ENCODE measurements at places on chromosomes 16 and 17. TPM values are rescaled to one million over a fixed set of nuclear protein-coding genes. Genes with fewer than 3 reads are reported as not detected.

GRCh38 chr16:27976990-27977389, 86.5 kb downstream of the GSG1L start:
- DNase-seq, result no peak
- H3K4me1 ChIP-seq, result no peaks in the 10 kb centered on the region
- H3K27me3 ChIP-seq, result no peaks in the 10 kb centered on the region
- no peak overlapping the region for H3K4me3 ChIP-seq

DNA sequence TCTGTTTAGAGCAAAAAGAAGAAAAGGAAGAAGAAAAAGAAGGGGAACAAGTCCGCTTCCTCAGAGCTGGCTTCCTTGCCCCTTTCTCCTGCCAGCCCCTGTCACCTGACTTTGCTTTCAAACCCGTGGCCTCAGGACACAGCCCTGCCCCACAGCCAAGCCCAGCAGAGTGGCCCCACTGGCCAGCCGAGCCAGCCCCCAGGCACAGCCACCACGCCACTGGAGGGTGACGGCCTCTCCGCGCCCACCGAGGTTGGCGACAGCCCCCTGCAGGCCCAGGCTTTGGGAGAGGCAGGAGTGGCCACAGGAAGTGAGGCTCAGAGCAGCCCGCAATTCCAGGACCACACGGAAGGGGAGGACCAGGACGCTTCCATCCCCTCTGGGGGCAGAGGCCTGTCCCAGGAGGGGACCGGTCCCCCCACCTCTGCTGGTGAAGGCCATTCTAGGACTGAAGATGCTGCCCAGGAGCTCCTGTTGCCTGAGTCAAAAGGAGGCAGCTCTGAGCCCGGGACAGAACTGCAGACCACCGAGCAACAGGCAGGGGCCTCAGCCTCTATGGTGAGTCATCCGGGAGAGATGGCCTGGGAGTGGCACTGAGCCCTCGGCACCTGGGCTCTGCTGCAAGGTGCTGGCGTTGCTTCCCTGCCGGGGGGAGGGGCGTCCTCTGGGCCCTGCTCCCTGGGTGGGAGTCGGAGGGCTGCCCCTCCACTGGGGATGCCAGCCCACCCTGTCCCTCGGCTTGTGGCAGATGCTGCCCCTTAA, 27.3 kb downstream of the RNF213 start:
- DNase-seq, result no peak
- peaks cover 84% of the 10 kb centered on the region for H3K36me3 ChIP-seq
- H3K4me1 ChIP-seq, result peaks cover 10% of the 10 kb centered on the region

DNA sequence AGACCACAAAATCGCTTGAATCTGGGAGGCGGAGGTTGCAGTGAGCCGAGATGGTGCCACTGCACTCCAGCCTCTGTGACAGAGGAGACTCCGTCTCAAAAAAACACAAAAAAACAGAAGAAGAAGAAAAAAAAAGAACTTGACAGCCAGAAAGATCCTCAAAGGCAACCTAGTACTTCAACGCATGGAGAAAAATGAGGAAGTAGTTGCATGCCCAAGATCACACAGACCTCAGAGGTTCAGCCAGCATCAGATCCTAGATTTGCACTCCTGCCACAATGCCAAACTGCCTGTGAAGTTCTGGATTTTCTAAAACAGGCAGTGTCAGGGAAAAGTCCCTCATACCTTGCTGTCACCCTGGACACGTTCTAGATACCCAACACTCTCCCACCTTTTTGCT, 1.5 kb downstream of the ATPAF2 start:
- peaks cover 31% of the 10 kb centered on the region for H3K4me1 ChIP-seq
- no peaks in the 10 kb centered on the region for H3K27me3 ChIP-seq
- H3K27ac ChIP-seq, result no peak overlapping the region
- H3K4me3 ChIP-seq, result no peak overlapping the region

GRCh38 chr17:72683506-72684404, 408.7 kb downstream of the SLC39A11 start:
- H3K4me3 ChIP-seq, result no peak overlapping the region
- no peaks in the 10 kb centered on the region for H3K4me1 ChIP-seq
- no peaks in the 10 kb centered on the region for H3K27me3 ChIP-seq
- no peak for DNase-seq
- no peak overlapping the region for H3K27ac ChIP-seq

GRCh38 chr17:20302246-20302917, 165.0 kb downstream of the LGALS9B start:
- H3K27me3 ChIP-seq, result no peaks in the 10 kb centered on the region
- no peak overlapping the region for H3K27ac ChIP-seq
- H3K4me3 ChIP-seq, result no peak overlapping the region
- no peaks in the 10 kb centered on the region for H3K4me1 ChIP-seq

DNA sequence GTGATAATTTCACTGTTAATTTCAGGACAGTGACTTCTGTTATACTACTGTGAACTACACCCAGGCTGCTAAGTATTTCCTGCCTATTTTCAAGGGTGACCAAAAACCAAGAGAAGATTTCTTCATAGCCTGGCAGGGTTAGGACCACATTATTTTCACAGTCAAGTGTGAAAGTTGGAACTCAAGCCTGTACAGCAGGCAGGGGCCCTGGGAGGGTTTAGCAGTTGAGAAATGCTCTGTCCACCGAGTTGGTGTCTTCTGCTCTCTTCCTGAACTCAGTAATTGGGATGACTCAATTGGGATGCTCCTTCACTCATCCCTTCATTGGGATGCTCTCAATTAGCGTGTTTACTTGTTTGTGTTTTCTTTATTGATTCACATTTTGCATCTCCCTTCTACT, 347.3 kb upstream of the CDH11 start:
- no peaks in the 10 kb centered on the region for H3K27me3 ChIP-seq
- DNase-seq, result no peak
- H3K27ac ChIP-seq, result no peak overlapping the region
- H3K4me1 ChIP-seq, result no peaks in the 10 kb centered on the region
- H3K36me3 ChIP-seq, result no peaks in the 10 kb centered on the region
- no peak overlapping the region for H3K4me3 ChIP-seq

The HIC1 gene
- total RNA-seq, result 19.2 TPM

The CDRT15 gene
- not detected for total RNA-seq

The TNFSF13 gene
- 2.7 TPM for total RNA-seq

The OR1F1 gene
- not detected for total RNA-seq

All from natural killer cell (primary cell).